Anterior cingulate cortex (tissue), 58 donors: ENCODE measurements at places on chromosomes 1 and 21.

- DNase-seq = no peak
These were observed 91.2 kb downstream of the MPZL1 start for GRCh38 chr1:167812972-167813371.

DNA sequence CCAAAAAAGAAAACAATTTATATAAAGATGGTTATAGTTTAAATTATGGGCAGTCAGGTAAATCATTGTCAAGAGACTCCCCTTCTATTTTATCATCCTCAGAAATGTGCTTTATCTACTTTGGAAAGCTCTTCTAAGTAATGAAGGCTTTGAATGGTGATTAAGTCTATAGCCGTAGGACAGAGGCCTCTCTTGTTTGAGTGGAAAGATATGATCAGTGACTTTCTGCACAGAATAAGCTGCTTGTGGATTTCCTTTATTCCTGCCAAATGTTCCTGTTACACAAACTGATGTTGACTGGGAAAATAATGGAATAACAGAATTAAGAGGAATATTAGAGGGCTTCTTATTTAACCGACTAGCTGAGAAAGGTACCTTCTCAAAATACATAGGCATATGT is 174.6 kb upstream of the IVNS1ABP start:
- no peak for DNase-seq

- no peak for DNase-seq
These were observed 42.4 kb downstream of the ENAH start for GRCh38 chr1:225610539-225610938.

DNA sequence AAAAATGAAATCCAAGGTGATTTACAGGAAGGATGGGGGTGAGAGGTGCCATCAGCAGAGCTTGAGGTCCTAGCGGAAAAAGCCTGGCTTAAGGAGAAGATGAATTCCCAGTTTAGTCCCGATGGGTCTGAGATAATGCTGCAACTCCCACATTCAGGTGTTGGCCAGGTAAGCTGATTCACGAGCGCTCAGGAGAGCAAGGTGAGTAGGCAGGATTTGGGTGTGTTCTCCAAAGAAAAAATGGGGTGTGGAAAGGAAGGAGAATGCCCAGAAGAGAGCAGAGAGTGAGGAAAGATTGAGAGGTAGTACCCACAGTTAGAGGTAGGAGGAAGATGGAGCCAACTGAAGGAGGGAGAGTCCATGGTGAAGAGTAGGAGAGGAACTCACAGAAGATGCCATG is 12.5 kb downstream of the RIMS3 start:
- DNase-seq = no peak

DNA sequence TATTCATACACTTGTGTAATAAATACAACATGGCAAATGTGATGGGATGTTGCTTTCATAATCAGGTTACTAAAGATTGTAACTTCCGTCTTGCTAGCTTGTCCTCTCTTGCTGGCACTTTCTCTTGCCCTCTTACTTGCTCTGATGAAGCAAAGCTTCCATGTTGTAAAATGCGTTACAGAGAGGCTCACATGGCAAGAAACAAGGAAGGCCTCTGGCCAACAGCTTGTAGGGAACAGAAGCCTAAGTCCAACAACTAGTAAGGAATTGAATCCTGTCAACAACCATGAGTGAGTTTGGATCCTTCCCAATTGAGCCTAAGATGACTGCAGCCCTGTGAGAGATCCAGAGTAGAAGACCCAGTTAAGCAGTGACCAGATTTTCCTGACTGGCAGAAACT is 15.4 kb downstream of the TMED5 start:
- DNase-seq = no peak

- no peak for DNase-seq
These were observed 62.4 kb upstream of the STUM start for GRCh38 chr1:226486161-226486560.

DNA sequence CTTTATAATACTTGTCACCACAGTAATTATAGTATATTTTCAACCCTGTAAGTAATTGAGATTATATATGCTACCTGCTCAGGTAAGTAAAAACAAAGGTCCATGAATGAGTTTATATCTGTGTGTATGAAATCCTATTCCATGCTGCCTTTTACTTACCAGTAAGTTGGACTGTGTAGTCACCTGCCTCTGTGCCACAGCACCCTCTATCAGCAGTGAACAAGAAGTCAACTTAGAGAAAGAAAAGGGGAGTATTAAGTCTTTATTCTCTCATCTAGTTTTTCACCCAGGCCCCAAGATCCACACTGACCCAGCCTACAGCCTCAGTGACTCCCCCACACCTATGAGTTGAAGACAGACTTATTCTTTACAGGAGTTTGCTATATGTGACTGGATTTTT is 36.9 kb upstream of the IFI16 start:
- DNase-seq = no peak

- no peak for DNase-seq
These were observed 1.9 kb downstream of the SORT1 start for GRCh38 chr1:109395602-109396512.

- DNase-seq = no peak
These were observed 64.3 kb downstream of the FYB2 start for GRCh38 chr1:56754708-56755479.

GRCh38 chr1:43936431-43937151 is 3.0 kb downstream of the ARTN start:
- DNase-seq = no peak

DNA sequence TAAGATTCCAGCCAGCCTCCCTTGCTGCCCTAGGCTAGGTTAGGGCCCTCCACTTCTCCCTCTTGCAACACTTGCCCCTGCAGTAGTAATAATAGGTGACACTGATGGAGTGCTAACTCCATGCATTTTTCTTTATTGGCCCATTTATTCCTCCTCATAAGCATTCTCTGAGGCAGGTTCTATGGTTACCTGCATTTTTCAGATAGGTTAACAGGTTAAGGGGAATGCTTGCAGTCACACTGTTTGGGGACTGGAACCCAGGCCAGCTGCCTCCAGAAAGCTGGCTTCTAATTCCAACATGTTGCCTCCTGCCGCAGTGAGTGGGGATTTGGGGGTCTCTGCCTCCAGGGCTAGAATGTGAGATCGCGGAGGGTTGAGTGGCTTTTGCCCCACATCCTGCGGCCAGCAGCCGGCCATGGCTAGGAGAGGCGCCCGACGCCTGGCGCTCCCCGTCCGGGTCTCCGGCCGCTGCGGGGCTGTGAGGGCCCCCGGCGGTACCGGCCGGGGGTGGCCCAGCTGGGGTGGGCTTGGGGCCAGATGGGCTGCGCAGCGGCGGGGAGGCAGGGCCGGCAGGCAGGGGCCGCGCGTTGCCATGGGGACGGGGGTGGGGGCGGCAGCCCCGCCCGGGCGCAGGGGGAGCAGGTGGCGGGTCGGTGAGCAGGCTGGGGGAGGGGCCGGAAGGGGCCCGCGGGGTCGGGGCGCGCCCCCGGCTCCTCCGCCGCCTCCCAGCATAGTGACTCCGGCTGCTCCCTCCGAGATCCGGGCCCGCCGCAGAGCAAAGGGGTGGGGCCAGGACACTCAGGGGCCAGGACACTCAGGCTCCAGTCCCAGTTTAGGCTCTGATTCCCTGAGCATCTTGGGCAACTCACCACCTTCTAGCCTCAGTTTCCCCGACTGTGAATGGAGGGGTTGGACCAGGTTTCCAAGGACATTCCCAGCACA is 68.4 kb upstream of the SSBP3 start:
- no peak for DNase-seq

- no peak for DNase-seq
These were observed 21.0 kb downstream of the SDE2 start for GRCh38 chr1:225977937-225978748.

DNA sequence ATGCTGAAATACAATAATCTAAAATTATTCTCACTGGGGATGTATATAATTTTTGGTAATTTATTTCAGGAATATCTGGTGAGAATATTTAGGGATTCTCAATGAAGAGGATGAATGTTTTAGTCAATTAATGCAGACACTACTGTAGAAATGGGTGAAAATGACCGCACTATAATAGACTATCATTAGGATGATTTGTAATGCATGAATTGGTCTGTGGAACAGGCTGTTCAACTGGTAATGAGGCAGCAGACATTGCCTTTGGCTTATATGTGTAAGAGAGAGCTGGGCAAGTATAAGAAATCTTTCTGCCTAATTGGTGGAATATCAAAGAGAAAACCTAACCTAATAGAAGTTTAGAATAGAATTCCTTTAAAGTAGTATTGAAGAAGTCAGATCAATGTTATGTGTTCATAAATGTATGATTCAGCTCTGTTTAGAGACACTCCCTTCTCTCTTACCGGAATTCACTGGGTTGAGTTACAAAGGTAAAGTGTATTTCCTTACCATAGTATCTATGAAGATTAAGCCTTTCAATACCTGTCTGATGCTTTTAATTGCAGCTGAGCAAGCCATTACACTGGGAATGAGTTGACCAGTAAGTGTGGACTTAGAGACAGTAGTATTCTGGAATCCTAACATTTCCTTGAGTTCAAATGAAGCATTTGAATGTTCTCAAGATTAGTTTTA is 274.5 kb downstream of the S1PR1 start:
- DNase-seq = no peak

GRCh38 chr21:39007532-39007931 is 175.7 kb downstream of the PSMG1 start:
- DNase-seq = no peak

DNA sequence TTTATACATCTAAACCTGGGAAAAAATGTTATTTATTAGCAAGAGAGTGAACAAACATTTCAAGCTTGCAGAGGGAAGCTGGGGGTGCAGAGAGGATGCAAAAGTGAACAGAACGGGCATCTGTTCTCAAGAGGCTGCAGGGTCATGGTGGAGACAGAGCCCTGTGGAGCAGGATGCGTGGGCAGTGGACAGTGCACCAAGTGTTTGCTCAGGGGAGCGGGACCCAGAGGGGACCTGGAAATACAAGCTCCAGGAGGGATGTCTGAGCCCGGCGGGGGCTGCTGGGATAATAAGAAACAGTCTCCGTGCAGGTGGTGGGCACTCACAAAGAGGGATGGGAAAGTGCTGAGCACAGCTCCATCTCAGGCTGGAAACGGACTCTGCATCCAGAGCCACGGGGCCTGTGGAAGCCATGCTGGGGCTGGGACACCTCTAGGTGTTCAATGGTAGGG is 105.3 kb upstream of the SLC45A1 start:
- DNase-seq = no peak

- no peak for DNase-seq
These were observed 21.3 kb downstream of the LSS start for GRCh38 chr21:46207006-46207919.

GRCh38 chr1:57530206-57530910 is 106.5 kb upstream of the DAB1 start:
- DNase-seq = no peak

- DNase-seq = no peak
These were observed 248.3 kb downstream of the NUF2 start for GRCh38 chr1:163570071-163570470.

DNA sequence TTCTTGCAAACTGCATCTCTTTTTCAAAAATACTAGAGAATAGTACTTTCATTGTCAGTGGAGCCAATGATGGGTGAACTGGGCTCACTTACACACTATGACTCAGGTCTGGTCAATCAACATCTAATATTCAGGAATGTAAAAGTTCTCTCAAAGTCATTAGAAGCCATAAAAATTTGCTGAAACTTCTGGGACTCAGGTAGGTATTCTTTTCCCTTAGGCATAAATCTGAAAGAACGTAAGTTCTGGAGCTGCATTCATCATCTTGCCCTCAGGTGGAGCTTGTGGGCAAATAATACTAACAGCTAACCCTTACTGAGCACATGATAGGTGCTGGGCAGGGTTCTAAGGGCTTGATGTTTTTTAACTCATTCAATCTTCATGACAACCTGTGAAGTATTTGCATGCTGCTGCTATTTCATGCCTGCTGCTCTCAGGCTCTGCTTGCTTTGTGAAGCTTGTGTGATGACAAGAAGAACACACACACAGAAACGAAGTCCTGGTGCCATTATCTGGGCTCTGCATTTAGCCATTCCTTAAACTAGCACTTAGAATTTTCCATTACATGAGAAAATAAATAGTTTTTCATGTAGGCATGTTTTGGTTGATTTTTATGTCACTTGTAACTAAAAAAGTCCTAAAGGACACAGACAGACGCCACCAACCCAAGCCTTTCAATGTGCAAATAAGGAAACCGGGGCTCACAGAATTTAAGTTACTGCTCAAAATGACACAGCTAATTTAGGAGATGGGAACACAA is 394.2 kb upstream of the LYPLAL1 start:
- DNase-seq = no peak

DNA sequence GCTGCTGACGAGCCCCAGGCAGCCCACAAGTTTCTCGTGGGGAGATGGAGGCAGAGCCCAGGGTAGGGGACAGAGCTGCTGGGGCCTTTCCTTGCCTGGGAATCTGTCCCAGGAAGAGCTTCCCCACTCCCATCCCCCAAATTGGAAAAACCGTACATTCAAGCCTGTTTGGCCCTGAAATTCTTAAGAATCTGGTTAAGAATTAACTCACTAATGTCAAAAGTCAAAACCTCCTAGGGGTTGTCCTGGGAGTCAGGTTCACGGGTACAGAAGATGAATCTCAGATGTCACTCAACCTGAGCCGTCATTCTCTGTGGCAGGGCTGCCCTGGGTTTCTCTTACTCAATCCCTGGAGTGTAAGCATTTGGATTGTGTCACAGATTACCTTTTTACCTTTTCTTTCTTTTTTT is 8.4 kb downstream of the C1orf115 start:
- DNase-seq = no peak
